Glutamatergic neuron (in vitro differentiated cells): ENCODE measurements at places on chromosomes 4 and X. TPM values are rescaled to one million over a fixed set of nuclear protein-coding genes. Genes with fewer than 3 reads are reported as not detected.

DNA sequence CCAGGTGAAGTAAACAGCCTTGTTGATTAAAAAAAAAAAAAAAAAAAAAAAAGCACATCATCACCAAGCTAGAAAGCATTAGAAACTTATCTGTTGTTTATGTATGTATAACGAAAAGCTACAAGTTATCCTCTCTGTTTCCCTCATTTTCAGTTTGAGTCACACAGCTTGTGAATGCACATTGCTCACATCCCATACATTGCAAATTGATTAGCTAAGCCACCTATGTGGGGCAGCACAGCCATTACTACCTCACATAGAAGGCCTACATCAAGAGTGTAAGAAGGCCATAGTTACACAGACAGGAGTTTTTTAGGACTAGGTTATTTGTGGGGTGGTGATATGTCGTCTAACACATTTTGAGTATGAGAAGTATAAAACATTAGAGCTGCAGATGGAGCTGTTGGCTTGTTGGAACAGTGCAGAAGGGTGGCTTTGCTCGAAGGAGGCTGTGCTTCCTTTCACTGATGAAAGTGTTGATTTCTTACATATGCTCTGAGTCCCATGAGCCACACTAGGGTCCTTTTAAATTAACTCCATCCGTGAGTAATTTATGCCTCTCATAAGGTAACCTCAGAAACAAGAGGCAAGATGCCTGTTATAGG lies 431.6 kb downstream of the GABRG1 start:
- H3K4me1 ChIP-seq = no peaks in the 10 kb centered on the region
- H3K27ac ChIP-seq = no peak overlapping the region
- no peak for DNase-seq
- no peaks in the 10 kb centered on the region for H3K27me3 ChIP-seq

DNA sequence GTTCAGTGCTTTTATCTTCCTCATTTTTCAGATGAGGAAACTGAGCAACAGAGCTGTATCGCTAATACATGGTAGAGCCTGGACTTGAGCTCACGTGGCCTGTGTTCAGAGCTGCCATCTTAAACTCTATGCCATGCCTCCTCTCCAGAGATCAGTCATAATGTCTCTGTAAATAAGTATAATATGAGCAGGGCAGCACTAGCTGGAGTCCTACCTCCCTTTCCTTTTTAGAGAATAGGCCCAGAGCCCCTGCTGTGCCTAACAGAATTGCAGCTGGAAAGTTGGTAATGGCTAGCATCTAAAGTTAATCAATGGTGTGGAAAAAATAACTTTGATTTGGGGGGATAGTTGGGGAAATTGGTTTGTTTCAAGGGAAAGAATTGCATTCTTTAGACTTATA lies 20.4 kb downstream of the CASP6 start:
- H3K27me3 ChIP-seq = no peaks in the 10 kb centered on the region
- no peak overlapping the region for H3K4me3 ChIP-seq
- H3K4me1 ChIP-seq = no peaks in the 10 kb centered on the region
- DNase-seq = no peak
- H3K36me3 ChIP-seq = no peaks in the 10 kb centered on the region

Gene CDKL5
- 53.5 TPM for total RNA-seq

- no peak for DNase-seq
- no peaks in the 10 kb centered on the region for H3K36me3 ChIP-seq
- no peaks in the 10 kb centered on the region for H3K4me1 ChIP-seq
- H3K4me3 ChIP-seq = no peak overlapping the region
- no peak overlapping the region for H3K27ac ChIP-seq
Observed at GRCh38 chr4:10163296-10163695, 46.7 kb upstream of the WDR1 start.

DNA sequence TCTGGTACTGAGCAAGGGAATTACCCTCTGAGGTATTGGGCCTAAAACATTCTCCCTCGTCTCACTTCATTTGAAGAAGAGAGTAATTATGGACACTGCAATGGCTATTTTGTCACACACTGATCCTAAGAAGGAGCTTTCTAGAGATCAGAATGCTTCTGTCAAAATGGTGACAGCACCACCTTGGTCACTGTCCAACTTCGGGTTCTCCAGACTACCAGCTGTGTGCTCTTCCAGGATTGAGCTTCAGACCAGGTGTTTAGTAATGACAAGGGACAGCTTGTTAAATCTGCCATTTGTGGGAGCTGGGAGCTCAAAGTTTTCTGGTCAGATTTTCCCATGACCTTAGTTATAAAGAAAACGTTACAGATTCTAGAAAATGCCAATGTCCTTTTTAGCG lies 105.4 kb downstream of the POLA1 start:
- H3K27me3 ChIP-seq = no peaks in the 10 kb centered on the region
- H3K27ac ChIP-seq = no peak overlapping the region
- no peak for DNase-seq
- peaks cover 5% of the 10 kb centered on the region for H3K4me1 ChIP-seq

- H3K27ac ChIP-seq = peak overlapping the region; percentile 72
- peaks cover 6% of the 10 kb centered on the region for H3K36me3 ChIP-seq
- DNase-seq = no peak
- H3K27me3 ChIP-seq = peaks cover 2% of the 10 kb centered on the region
- no peak overlapping the region for H3K4me3 ChIP-seq
Observed at GRCh38 chrX:85569096-85569495, 189.6 kb upstream of the POF1B start.

- DNase-seq = no peak
- H3K36me3 ChIP-seq = peaks cover 5% of the 10 kb centered on the region
- no peaks in the 10 kb centered on the region for H3K27me3 ChIP-seq
- no peak overlapping the region for H3K27ac ChIP-seq
- H3K4me3 ChIP-seq = no peak overlapping the region
Observed at GRCh38 chr4:143246977-143247376, 62.3 kb downstream of the USP38 start.

DNA sequence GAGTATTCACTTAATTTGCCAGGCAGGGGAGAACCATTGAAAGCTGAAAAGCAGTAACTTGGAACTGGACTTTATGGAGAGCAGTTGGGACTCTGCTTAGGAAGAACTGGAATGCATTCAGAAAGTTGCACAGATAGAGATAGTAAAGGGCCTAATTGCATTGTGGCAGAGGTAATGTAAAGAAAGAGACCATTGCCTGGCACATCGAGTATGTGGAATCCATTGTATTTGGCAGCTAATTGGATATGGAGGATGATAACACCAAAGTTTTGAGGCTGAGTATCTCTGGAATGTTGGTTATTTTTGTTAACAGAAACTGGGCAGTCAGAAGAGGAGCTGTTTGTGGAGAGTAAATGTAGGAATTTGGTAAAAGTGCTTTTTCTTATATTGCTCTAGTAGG lies 169.9 kb downstream of the BMPR1B start:
- peaks cover 9% of the 10 kb centered on the region for H3K4me1 ChIP-seq
- no peak for DNase-seq
- H3K4me3 ChIP-seq = no peak overlapping the region
- H3K36me3 ChIP-seq = no peaks in the 10 kb centered on the region
- H3K27me3 ChIP-seq = no peaks in the 10 kb centered on the region

- peak overlapping the region; percentile 7 for H3K27ac ChIP-seq
- H3K4me3 ChIP-seq = no peak overlapping the region
- H3K27me3 ChIP-seq = no peaks in the 10 kb centered on the region
- no peak for DNase-seq
Observed at GRCh38 chr4:163988391-163988790, 493.9 kb downstream of the TMA16 start.

- no peaks in the 10 kb centered on the region for H3K27me3 ChIP-seq
- no peaks in the 10 kb centered on the region for H3K4me1 ChIP-seq
Observed at GRCh38 chr4:55931833-55932232, 16.9 kb upstream of the CEP135 start.

- peak overlapping the region; percentile 70 for H3K4me3 ChIP-seq
- no peaks in the 10 kb centered on the region for H3K36me3 ChIP-seq
- DNase-seq = peak; percentile 68
Observed at GRCh38 chr4:2261110-2261852, 628 bp downstream of the MXD4 start.

DNA sequence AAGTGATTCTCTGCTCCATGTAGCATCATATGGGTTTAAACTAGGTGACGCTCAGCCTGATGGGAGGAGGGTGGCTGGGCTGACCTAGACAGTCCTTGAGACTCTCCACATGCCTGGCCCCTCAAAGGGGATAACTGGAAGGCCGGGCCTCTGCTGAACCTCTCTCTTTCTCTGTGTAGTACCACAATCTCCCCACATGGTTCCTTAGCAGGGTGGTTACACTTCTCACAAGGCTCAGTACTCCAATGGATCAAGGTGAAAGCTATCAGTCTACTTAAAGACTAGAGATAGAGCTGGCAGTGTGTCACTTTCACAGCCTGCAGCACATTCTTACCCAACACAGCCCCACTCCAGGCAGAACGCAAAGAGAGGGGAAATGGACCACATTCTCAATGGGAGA lies 80.4 kb downstream of the LDB2 start:
- H3K36me3 ChIP-seq = no peaks in the 10 kb centered on the region
- H3K4me1 ChIP-seq = peaks cover 1% of the 10 kb centered on the region
- no peak overlapping the region for H3K4me3 ChIP-seq
- DNase-seq = no peak
- H3K27ac ChIP-seq = no peak overlapping the region

DNA sequence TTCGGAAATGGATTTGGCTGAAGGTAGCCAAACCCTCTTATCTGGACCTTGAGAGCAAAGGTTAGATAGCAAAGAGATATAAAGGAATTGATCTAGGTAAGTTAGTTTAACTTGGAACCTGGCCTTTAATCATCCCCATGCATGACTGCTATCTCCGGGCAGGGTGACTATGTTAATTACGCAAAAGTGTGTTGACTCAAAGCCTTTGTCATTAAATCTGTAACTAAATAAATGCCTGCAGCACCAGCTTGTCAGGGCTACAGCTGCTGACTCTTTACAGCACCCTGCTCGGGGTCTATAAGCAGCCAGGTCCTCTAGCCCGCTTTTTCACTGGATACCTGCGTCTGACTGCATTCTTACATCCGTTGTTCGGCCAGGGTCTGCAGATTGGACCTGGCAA lies 201.7 kb downstream of the TBCK start:
- H3K27ac ChIP-seq = no peak overlapping the region
- H3K4me3 ChIP-seq = no peak overlapping the region
- peaks cover 5% of the 10 kb centered on the region for H3K27me3 ChIP-seq
- no peak for DNase-seq

Gene PGRMC1
- total RNA-seq = 239 TPM

Gene TEX11
- total RNA-seq = not detected

DNA sequence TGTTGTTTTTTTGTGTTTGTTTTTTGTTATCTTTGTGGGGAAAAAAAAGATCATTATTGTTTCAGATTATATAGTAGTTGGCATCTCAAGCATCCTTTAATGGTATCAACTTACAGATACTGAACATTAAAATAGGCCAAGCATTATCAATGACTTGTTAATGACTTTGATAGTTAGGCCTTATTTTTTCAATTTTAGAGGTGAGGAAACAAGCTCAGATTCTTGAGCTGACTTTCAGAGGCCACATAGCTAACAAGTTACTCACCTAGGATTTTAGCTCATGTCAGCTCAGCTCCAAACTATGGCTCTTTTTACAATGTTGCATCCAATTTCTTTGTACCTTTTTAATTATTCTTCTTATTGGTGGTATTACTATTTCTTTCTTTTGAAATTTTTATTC lies 471 bp upstream of the PLAC8 start:
- peaks cover 14% of the 10 kb centered on the region for H3K4me1 ChIP-seq
- H3K27ac ChIP-seq = no peak overlapping the region
- no peaks in the 10 kb centered on the region for H3K36me3 ChIP-seq
- no peak for DNase-seq
- peaks cover under 1% of the 10 kb centered on the region for H3K27me3 ChIP-seq

DNA sequence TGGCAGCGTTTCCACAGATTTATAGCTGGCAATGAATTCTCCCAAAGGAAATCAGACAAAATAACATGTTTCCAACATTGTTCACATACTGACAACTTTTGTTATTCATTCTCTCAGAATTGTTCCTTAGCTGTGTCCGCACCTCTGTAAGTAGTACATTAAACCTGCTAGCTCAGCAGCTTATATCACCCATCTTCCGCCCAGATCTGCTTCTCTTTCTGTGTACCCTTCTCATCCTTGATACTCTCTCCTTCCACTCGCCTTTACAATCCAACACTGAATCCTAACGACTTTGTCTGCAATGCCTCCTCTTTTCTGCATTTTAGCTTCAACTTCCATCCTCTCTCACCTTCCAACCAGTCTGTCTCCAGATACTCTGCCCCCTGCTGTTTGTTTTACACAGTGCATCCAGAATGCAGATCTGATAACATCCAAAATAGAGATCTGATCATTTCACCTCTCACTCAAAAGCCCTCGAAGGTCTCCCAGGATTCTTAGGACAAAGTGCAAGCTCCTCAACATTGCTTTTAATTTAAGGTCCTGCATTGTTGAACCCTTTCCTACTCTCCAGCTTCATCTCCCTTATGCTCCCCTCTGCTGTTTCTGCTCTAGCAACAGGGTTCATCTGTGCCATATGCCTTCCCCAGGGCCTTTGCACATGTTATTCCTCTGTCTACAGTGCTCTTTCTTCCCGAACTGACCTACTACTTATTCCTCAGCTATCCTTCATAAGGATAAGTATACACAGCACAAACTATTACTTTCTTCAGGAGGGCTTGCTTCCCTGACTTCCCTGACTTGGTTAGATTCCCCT lies 67.3 kb upstream of the VBP1 start:
- peak; percentile 27 for DNase-seq
- H3K4me1 ChIP-seq = no peaks in the 10 kb centered on the region
- H3K27ac ChIP-seq = no peak overlapping the region
- no peak overlapping the region for H3K4me3 ChIP-seq
- H3K36me3 ChIP-seq = no peaks in the 10 kb centered on the region

DNA sequence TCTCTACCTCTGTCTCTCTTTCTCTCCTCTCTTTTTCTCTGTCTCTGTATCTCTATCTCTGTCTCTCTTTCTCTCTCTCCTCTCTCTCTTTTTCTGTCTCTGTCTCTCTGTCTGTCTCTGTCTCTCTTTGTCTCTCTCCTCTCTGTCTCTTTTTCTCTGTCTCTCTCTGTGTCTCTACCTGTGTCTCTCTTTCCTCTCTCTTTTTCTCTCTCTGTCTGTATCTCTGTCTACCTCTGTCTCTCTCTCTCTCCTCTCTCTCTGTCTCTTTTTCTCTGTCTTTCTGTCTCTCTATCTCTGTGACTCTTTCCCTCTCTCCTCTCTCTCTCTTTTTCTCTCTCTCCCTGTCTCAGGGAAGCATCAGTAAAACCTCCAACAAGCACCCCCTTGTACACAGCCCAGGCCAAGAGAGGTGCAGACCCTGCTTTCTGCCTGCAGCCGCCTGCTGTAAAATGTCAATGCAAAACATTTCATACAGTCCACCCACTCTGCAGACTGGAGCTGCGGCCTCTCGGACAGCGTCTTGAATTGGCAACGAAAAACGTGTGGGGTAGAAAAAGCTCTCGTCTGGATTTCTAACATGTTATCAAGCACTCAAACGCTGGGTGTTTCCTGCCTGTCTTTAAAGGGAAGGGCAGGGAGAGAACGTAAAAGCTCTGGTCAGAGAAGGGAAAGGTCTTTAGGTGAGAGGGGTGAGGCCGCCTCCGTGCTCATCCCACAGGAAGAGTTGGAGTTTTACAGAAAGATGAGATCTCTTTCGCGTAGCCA lies 3.7 kb upstream of the SHOX start:
- H3K4me1 ChIP-seq = peaks cover 22% of the 10 kb centered on the region
- peaks cover 11% of the 10 kb centered on the region for H3K36me3 ChIP-seq
- peak overlapping the region; percentile 11 for H3K4me3 ChIP-seq

Gene SLITRK2
- 0.37 TPM for total RNA-seq

- no peak overlapping the region for H3K27ac ChIP-seq
- no peak for DNase-seq
- H3K4me1 ChIP-seq = peaks cover 6% of the 10 kb centered on the region
- no peak overlapping the region for H3K4me3 ChIP-seq
- H3K27me3 ChIP-seq = no peaks in the 10 kb centered on the region
Observed at GRCh38 chrX:150508018-150508417, 60.4 kb upstream of the MTM1 start.
